ENCODE measurements at places on chromosomes 4 and X.

- peak; percentile 87 for DNase-seq
Observed at GRCh38 chrX:154436983-154437752, at the start of gene GDI1. Gene GDI1 (plus strand): TSS chrX:154437154. CDS start chrX:154437255, 101 bp downstream.

DNA sequence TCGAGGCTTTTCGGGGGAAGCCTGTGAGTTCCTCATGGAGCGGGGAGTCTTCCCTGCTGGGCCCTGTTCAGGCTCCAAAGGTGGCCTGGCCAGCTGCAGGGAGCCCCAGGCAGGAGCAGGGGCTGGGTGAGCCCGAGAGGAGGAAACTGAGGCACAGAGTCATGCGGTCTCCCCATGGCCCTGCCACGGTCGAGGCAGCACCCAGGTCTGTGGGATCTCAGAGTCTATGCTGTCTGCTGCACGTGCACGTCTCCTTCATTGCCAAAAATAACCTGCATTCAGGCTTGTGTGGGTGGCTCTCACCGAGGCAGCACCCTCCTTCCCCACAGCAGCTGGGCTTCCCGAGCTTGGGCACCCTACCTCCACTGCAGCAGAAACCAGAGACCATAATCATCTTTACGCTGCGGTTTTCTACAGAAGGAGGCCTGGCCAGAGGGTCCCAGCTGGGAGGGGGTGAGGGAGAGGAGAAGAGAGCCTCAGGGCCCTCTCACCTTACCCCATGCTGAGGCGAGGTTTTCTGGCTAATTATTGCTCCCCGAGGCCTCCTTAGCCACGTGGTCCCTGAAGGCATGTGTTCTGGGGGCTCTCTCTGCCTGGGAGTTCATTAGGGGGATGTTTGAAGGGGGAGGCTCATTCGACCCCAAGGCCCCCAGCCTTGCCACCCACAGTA, 64.3 kb downstream of the CPZ start:
- DNase-seq: no peak

- no peak for DNase-seq
Observed at GRCh38 chr4:62930884-62931283, 1478.4 kb downstream of the TECRL start.

- DNase-seq: no peak
Observed at GRCh38 chrX:66498672-66499296, 140.1 kb downstream of the EDA2R start.

- no peak for DNase-seq
Observed at GRCh38 chrX:127568691-127569090, 483.5 kb downstream of the ACTRT1 start.

DNA sequence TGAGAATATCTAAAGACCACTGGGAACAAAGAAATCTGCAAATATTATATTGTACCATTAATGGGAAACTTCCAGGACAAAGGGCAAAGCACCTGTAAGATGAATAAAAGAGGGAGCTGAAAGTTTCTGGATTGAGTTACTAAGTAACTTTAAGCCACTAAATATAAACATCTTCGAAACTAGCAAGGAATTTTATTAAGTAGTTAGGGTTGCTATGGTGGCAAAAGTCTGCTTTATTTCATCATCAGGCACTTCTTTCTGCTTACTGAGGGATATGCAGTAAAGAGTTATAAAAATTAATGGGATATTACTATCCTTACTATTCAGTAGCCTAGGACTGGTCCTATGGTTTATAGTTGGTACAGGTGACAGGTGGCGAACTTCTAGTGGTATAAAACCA, 33.0 kb downstream of the SMARCA1 start:
- no peak for DNase-seq

DNA sequence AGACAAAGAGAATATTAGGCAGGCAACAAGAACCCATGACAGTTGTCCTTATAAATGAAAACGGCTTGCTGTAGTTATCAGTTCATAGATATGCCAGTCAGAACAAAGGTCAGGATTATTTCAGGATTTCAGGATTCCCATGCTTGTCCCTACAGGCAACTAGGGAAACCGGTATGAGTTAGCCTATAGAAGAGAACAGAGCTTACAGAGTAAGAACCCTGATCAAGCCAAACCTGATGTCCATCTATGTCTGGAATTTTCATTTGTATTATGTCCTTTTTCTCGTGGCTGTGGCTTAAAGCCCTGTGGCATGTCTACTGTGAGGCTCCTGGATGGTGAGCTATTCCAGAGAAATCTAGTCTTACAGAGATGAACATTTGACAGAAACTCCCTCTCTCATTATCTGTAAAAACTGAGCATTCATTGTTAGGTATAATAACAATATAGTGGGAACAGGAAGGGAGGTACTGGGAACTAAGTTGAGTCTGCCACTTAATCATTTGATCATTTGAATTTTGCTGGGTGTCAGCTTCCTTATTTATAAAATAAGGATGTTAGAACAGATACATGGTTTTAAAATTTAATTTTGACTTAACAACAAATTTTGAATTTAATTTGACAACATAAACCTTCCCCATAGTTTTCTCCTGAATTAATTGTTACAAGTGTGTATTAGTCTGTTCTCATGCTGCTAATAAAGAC, 129.5 kb upstream of the KLF3 start:
- DNase-seq: no peak

DNA sequence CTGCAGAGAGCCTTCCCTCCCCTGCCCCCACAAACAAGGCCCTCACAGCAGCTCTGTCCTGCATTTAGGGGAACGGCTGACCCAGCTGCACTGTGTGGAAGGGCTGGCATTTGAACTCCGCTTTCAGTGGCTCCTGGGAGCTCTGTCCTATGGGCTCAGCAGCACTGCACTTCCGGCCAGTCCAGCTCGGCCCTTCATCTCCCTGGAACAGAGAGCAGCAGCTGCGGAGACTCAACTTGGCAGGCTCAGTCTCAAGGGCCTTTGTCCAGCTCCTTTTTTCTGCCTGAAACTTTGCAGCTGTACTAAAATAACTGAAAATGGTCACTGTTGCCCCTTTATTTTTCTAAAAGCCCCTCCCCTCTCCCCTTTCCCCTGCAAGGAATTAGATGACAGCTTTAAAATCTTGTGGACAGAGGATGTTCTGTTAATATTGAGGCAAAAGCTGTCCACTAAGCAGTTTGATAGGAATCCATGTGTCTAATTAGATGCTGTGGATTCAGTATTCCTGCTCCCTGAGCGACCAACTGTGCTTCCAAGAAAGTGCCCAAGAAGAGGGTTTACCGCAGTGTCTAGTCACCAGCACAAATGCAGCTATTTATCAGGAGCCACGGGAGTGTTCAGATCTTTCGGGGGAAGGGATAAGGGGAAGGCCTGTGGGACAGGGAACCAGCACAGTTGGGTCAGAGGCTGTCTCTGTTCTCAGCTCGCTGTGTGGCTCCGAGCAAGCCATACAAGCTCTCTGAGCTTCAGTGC, 133.1 kb downstream of the AFAP1 start:
- DNase-seq: peak; percentile 89

- DNase-seq: no peak
Observed at GRCh38 chr4:169412046-169412445, 141.3 kb upstream of the SH3RF1 start.

Data from Right ventricle myocardium inferior (tissue), 1 donor.